ENCODE measurements at places on chromosomes 16 and 17.

- no peak for DNase-seq
Observed at GRCh38 chr16:17331071-17331607, 139.6 kb downstream of the XYLT1 start.

DNA sequence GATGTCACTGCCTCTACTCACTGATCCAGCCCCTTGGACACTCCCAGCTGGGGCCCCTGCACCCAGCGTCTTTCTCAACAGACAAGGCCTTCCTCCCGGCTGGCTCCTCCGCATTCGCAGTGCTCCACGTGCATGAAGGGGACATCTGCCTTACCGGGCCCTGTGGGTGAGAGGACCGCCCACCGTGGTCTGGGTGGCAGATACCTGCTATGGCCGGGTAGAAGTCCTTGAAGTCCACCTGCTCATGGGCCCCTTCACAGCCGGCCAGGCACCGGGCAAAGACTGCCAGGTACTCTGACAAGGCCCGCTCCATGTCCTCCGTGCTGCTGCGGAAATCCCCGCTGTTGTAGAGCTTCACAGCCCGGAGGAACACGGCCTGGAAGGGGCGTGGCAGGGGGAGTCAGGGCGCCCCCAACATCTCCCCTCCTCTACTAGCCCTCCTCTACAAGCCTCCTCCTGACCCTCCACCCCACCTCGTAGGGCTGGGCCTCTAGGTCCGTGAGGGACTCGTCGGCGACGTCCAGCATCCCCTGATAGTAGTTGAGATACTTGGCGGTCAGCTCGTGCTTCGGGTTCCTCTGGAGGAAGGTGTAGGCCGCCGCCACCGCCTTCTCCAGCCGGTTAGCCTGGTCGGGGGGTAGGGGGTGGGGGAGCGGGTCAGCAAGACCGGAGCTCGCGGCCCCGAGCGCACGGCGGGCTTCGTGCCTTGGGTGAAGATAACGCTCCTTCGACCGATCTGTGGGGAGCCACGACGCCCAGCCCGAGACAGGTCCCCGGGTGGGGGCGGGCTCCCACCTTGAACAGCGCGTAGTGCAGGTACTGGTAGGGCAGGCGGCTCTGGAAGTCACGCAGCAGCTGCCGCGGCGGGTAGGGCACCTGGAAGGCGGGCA lies 845 bp downstream of the P3H4 start:
- DNase-seq, result no peak

- DNase-seq, result no peak
Observed at GRCh38 chr17:10435096-10435495, 13.3 kb upstream of the MYH8 start.

DNA sequence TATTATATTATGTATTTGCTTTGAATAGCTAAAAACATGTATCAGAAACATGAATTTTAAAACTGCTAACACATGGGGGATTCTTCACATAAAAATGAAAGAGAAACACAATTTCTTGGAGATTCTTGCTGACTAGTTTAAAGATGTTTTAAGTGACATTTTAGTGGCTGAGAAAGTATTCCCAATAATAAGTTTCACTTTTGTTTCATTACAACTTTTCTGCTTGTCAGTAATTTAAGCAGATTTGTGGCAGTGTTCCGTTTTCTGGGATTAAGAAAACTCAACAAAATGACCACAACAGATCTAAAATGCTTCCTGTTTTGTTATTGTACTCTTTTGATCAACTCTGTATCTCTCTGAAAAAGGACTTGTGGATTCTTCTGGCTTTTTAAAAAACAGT lies 75.9 kb downstream of the NLK start:
- DNase-seq, result no peak

DNA sequence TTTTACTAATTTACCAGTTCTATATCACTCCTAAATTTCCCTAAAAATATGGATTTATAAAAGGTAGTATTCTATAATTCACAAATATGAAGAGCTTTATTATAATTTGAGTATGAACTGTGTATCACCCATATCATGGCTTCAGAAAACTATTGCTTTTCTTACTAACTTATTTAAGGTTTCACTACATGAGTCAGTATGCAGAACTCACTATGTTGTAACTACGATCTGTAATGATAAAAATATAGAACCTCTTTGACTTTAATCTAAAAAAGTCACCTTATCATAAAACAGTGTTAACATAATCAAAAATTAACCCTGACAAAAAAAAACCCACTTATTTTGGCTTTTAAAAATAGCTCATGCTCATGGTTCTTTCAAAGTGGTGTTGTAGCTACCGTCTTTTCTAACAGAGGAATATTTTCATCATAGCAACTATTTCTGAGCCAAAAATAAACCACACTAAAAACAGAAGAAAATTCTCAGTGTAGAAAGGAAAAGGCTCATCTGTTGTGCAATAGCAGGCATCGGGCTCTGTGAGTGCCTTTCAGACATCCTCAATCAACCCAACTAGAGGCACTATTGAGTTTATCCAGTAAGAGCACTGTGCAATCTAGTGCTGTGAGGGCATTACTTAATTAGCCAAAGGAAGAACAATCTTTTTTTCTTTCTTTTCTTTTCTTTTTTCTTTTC lies 42.1 kb downstream of the ITGAM start:
- no peak for DNase-seq

DNA sequence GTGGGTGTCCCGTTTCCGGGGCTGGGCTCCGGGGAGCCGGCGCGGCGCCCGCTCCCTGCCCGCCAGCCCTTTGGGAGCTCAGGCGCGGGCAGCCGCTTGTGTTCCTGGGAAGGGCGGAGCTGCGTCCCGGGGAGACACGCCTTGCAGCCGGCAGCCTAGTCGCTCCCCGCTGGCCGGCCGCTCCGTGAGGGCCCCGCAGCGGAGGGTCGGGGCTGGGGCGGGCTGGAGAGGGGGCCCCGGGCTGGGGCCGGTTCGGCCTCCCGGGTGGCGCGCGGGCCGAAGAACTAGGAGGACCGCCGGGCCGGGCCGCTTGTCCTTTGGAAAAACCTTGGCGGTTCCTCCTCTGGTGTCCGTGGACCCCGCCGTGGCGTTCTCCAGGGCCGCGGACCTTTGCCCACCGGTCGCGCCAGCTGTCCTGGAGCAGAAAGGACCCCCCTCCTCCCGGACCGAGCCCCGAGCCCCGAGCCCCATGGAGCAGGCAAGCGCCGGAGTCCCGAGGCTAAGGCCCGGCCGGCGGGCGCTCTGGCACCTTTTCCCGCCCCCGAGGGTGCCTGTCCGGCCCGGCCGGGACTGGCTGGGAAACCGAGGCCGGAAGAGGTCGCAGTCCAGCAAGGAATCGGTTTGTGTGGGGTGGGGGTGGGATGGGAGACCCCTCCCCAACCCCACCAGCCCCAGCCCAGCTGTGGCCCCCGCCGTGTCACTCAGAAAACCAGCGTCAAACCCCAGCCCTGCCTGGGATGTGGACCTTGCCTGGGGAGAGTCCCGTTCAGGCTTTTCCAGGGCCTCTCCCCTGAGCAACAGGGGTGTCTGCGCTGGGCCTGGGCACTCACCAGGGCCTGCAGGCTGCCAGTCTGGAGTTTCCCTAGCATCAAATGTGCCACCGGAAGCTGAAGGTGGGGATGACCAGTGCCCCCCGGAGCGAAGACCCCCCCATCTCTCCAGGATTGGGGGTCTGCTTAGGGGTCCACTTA lies 6.8 kb upstream of the TBC1D3B start:
- DNase-seq, result no peak

DNA sequence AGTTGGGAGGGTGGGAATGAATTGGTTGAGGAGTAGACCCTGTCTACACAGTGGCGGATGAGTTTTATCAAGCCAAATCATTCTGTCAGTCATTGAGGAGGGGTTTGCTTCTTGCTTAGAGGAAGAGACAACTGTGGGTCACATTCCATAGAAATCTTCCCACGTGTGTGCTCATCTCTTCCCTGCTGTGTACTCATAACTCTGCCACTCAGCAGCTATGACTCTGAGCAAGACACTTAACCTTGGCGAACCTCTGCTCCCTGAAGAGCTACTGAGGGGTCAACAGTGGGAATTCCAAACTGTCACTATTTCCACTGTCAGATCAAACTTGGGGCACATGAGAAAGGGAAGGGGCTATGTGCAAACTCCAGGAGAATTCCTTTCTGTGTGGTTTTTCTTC lies 72.6 kb upstream of the COX10 start:
- no peak for DNase-seq
